ENCODE measurements at places on chromosomes 6 and 20.

DNA sequence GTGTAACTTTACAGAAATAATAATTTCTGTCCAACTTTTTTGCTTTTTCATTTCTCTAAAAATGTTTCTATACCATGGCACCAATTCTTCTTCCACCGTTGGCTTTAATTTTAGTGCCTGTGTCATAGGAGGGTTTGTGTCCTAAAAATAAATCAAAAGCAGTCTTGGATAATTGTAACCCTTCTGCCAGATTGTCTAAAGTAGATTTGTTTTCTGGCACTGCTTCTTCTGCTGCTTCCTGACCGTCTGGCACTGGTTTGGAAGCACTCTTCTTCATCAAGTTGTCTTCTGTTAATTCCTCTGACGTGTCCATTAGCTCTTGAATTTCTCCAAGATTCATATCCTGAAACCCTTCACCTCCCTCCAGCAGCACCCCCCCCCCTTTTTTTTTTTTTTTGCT lies 33.1 kb downstream of the SCAF8 start:
- no peak for DNase-seq

DNA sequence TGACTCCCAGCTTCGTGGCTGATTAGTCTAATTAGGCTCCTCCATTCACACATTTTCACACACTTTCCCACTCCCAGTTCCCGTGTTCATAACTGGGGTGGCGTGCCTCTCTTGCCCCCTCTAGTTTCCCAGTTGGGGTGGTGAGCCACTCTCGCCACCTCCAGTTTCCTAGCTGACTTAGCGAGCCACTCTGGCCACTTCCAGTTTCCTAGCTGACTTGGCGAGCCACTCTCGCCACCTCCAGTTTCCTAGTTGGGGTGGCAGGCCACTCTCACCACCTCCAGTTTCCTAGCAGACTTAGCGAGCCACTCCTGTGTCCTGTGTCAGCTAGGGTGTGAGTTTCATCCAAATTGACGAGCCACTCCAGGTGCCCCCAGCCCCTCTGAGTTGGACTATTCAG lies 7.4 kb upstream of the GMPR start:
- DNase-seq = no peak

DNA sequence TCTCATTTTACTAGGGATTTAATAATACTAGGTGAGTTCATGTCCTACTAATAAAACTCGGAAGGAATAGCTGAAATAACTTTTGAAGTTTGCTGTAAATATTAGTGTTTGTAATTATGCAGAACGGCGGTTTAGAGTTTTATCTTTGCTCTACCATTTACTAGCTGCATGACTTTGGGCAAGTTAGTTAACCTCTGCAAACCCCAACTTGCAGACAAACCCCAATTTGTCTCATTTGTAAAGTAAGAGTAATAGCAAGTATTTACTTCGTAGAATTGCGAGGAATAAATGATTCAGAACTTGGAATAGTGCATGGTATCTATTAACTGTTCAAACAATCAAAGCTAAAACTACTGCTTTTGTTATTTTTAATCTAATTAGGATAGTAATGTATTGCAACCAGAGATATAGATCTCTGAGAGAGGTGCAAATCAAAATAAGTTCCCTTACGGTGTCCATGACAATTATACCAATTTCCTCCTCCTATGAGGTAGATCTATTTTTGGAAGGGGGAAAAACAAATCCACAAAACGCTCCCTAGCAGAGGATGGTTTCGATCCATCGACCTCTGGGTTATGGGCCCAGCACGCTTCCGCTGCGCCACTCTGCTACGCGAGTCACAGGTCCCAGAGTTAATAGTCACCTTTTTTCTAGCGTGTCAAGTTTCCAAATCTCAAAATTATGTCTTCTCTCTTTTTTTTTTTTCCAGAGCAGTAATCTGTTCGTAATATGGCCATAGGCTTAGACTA lies 35.1 kb upstream of the BTN3A2 start:
- peak; percentile 53 for DNase-seq

- peak; percentile 84 for DNase-seq
These were observed 148.0 kb downstream of the TMEM200A start for GRCh38 chr6:130513770-130514169.

DNA sequence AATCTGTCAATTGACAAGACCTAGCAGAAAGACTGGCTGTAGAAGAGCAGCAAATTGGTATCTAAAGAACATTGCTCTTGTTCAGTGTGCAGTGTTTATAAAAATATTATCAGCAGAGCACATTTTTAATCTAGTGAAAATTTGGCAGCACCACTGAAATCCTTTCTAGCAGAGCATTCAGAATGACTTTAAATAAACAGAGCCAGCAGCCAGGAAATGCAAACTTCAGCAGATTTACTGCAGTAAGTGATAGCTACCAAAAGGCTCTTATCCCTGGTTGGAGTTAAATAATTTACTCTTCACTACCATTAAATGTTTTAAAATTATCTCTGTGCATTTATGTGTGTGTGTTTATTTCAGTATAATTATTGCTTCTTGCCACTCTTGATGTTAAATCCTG lies 590.9 kb upstream of the CITED2 start:
- DNase-seq = no peak

- DNase-seq = no peak
These were observed 119.9 kb upstream of the ARID1B start for GRCh38 chr6:156657296-156657695.

GRCh38 chr6:32152769-32153563 lies 975 bp upstream of the PPT2 start:
- no peak for DNase-seq

GRCh38 chr20:14947946-14948345 lies 610.5 kb upstream of the FLRT3 start:
- no peak for DNase-seq

DNA sequence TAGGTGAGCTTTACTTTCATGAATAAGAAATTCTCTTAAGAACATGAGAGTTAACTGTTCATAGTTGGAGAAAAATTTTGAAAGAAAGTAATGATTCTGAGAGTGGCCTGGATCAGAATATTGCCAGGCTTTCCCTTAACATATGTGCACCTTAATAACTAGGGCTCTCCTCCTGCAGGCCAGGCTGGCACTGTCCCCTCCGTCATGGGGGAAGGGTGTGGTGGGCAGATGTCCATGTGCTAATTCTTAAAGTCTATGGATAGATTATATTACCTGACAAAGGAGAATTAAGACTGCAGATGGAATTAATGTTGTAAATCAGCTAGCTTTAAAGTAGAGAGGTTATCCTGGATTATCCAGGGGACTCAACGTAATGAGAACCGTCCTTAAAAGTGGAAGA lies 10.9 kb upstream of the KLHL32 start:
- no peak for DNase-seq

GRCh38 chr6:166465671-166466087 lies 82.9 kb upstream of the MPC1 start:
- DNase-seq = no peak

- no peak for DNase-seq
These were observed 1075.6 kb downstream of the HACE1 start for GRCh38 chr6:103784117-103784516.

- DNase-seq = no peak
These were observed 196.4 kb downstream of the UTRN start for GRCh38 chr6:144481527-144481926.

DNA sequence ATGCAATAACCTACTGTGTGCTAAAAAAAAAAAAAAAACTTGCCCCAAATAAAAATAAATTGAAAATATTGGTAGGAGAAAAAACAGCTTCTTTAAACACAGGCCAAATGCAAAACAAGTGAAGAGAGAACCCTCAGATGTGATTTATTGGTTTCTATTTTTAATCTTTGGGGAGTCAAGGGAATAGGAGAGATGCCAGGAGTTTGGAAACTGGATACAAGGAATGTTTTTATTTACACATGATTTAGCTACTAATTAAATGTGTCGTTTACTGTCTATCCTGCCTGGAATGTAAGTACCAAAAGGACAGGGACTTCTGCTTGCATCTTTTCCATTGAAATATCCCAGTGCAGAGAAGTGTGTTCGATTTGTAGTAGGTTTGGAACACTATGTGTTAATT lies 810.7 kb downstream of the MAFB start:
- DNase-seq = no peak

- no peak for DNase-seq
These were observed 167.1 kb downstream of the INSM1 start for GRCh38 chr20:20535051-20535450.

DNA sequence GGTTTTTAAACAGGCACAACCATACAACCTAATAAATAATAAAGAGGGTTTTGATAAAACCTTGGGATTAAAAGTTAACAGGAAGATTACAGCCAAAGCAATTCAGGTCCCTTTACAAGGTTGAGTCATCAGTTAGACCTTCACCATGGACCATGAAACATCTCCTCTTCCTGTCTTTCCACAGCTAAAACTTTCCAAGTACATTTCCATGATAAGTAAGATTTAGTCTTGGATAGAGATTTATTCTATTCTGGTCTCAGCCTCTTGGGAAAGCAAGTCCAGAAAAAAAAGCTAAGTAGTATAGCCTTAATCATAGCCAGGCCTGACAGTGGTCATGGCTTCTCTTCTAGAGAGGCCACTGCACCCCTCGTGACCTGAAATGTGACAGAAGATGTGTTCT lies 2.9 kb upstream of the PRSS35 start:
- DNase-seq = no peak

- no peak for DNase-seq
These were observed 32.8 kb downstream of the TBC1D7 start for GRCh38 chr6:13295576-13295975.

- DNase-seq = no peak
These were observed 344.9 kb downstream of the SMOC2 start for GRCh38 chr6:168785720-168786511.

DNA sequence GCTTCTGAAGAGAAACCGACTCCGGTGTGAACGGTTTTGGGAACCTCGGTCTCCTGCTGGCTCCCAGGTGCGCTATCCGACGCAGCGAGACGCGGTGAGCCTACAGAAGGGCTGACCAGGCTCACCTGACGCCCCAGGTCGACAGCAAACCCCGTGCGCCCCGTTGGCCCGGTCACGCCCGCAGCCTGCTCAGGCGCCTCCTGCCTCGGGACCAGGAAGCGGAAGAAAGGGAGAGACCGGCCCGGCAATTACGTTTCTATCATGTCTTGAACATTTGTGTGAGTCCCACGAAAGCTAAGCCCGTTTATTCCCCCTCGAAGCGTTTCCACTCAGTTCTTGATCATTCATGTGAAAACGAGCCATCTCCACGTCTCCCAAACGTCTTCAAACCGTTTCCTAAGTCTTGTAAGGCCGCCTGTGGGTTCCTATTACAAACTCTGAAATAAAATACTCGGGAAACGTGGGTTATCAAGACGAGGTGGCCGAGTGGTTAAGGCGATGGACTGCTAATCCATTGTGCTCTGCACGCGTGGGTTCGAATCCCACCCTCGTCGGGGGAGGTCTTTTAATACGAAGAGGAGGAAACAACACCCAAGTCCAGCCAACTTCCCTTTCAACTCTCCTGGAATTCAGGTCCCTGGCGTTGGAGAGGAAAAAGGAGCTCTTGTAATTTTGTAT lies 150.5 kb upstream of the PRSS16 start:
- no peak for DNase-seq

DNA sequence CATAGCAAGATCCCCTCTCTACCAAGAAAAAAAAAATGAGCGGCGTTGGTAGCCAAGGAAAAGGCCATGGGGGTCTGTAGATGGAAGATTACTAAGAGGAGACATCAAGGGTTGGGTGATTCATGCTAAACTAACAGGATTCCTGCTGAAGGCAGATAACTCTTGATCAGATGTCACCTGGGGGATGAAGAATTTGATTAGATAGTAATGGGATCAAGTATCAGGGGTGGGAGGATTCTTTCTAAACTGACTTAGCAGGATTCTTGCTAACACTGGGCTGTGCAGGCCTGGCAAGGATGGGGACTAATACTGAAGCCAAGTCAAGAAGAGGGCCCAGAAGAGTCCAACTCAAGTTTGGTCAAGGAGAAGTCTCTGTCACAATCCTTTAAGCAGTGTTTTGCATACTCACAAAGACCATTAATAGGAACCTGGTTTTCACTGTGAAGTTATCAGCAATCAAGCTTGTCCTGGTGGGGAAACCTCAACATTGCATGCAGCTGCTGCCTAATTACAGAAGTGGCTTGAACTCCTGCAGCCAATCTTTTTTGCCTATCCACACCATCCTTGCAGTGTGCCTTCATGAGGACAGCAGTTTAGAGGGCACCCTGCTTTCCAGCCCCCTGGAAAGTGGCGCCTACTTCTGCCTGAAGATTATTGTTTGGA lies 61.3 kb downstream of the ANKRD6 start:
- no peak for DNase-seq

DNA sequence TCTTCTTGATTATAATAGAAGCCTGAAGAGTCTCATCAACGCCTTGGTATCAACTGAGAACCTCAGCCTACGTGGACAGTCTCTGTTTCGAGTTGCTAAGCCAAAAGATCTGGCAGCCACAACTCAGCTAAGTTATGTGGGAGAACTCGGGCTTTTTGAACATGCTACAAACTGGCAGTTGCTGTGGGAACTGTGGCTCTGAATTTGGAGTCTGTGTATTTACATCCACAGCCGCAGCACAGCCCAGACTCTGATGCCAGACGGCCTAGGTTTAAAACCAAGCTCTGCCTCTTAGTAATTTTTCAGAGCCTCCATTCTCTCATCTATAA lies 35.8 kb downstream of the RIPOR2 start:
- no peak for DNase-seq

DNA sequence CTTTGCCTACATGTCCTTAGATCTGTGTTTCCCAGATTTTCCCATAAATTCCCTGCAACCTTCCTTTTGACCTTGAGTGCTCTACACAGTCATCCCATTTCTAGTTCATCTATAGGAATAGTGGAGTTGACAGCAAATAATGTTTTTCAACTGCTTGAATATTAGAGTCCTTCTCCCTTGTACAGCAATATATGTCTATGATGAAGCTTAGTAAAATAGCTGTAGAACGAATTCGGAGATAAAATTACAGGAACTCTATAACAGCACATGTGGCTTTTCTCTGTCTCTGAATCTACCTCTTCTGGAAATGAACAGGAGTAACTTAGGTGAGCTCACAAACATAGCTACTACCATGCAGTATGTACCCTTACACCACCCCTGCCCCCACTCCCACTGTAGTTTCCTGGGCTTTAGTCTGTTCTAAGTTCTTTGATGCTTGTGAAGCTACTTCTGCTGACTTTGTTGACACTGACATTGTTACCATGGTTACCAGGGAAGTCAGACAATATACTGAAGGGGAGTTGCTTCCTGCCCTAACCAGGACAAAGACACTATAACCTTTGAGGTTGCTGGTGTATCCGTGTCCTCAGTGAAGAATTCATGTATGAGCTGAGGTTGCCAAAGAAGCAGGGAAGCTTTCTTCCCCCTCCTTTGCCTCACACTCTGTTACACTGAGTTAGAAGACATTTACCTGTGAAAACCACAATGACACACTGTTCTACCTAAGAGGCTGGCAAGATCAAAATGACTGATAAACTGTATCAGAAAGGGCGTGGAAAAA lies 35.8 kb upstream of the SHLD1 start:
- DNase-seq = peak; percentile 94

All from CD4-positive, alpha-beta T cell treated with Interleukin-15 for 1 hour (primary cell).